ENCODE measurements at places on chromosomes 6 and 20.

DNA sequence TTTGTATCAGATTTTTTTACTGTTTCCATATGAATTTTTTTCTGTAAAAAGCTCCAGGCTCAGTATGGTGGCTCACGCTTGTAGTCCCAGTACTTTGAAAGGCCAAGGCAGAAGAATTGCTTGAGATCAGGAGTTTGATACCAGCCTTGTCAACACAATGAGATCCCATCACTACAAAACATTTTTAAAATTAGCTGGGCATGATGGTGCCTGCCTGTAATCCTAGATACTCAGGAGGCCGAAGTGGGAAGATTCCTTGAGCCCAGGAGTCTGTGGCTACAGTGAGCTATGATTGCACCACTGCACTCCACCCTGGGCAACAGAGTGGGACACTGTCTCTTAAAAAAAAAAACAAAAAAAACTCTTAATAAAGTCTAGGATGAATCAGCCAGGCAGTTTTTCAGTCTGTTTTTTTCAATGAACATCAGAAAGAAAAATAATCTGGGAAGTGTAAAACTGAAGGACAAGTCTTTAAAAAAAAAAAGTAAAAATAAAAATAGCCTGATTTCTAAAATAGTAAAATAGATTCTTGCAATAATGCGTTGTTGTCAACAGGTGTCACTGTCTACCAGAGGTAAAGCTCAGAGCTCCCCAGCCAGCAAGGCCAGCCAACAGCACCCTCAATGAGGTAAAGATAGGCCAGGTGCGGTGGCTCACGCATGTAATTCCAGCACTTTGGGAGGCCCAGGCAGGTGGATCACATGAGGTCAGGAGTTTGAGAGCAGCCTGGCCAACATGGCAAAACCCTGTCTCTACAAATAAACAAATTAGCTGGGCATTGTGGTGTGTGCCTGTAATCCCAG is 9.3 kb upstream of the ATG5 start:
- no peak for DNase-seq

DNA sequence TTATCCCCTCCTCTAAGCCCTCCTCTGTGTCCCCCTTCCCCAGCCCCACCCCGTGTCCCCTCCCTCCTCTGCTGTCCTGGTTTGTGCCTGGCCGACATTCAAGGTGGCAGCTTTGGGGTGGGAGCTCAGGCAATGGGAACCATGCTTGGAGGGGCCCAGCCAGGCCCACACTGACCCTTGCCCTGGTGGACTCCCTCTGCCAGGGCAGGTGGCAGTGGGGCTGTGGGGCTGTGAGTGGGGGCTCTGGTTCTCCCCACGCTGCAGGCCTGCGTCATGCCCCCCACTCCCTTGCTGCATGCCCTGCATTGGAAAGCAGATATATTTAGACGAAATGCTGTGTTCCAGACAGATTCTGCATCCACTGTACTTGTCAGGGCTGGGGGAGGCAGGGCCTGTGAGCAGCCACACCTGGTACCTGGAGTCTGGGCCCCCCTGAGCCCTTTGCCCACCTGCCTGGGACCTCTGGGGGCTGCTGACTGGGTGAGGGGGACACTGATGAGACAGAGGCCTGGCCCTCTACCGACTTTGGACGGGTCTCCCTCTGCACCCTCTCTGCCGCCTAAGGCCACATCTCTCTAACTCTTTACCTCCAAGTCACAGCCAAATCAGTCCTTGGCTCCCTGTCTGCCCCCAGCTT is 14.2 kb downstream of the DLGAP4 start:
- DNase-seq: no peak

GRCh38 chr6:80527552-80528052 is 421.1 kb downstream of the BCKDHB start:
- peak; percentile 64 for DNase-seq

DNA sequence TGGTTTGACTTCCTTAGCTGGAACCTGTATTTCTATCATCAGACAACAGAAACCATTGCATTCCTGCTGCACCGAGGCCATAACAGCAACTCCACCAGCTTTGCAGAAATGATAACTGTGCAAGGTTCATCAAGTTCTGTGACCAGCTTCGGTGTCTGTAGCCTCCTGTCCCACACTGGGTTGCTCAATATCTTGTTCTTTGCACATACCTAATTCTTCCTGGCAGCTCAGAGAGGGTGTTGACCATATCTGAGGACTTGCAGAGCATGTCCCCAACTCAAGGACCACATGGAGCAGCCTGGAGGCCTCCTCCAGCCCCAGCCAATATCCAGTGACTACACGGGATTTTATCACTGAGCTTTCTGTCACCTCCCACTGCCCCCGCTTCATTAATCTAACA is 59.3 kb upstream of the SCAF8 start:
- DNase-seq: no peak

- no peak for DNase-seq
Measured at GRCh38 chr20:53319200-53319599, 274.4 kb downstream of the ZNF217 start.

GRCh38 chr6:129233458-129234134 is 350.7 kb downstream of the LAMA2 start:
- no peak for DNase-seq

- DNase-seq: no peak
Measured at GRCh38 chr6:36853325-36853724, 14.1 kb upstream of the CPNE5 start.

- DNase-seq: no peak
Measured at GRCh38 chr6:149500096-149500495, 15.3 kb upstream of the ZC3H12D start.

- no peak for DNase-seq
Measured at GRCh38 chr20:4674672-4675071, 47.0 kb upstream of the PRND start.

DNA sequence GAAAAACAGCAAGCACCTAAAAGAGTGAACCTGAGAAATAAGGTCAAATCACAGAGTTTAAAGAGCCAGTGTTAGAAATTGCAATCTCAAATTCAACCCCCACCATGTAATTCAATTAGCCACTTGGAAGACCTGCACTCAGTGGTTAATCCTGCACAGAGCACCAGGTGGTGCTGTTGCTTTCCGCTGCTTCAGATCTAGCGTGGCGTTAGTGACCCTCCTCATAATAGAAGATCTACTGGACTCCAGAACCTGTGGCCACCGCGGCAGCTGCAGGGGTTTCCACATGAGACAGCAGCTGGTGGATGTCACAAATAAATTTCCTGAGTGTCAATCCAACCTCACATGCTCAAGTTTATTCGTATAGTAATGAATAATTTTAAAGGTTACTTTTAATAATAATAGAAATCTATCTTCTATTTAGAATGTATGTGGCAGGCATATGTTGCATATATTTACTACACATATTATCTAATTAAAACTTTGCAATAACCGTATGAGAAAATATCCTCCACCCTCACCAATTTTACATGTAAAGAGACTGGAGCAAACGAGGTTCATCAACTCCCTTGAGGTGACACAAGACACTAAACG is 84.4 kb downstream of the SYNE1 start:
- DNase-seq: no peak

- DNase-seq: no peak
Measured at GRCh38 chr20:10357061-10357708, 76.8 kb downstream of the MKKS start.

DNA sequence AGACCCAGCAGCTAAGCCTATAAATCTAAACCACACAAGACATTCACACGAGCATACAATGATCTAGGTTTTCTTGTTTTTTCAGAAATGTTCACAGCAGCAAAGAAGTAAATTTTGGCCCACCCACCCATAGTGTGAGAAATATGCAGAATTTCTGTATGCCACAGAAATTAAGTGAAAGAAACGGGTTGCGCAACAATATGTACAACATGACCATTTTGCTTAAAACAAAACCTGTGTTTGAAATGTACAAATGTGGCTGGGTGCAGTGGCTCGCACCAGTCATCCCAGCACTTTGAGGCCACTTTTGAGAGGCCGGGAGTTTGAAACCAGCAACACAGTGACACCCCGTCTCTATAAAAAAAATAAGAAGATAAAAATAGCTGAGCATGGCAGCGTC is 9.4 kb downstream of the SALL4 start:
- DNase-seq: no peak

- no peak for DNase-seq
Measured at GRCh38 chr6:101352316-101352715, 41.2 kb upstream of the GRIK2 start.

GRCh38 chr20:3677733-3678132 is 4.1 kb downstream of the ADAM33 start:
- no peak for DNase-seq

- no peak for DNase-seq
Measured at GRCh38 chr6:125314009-125314581, 12.3 kb upstream of the HDDC2 start.

GRCh38 chr20:7656687-7657467 is 283.4 kb downstream of the HAO1 start:
- DNase-seq: no peak

DNA sequence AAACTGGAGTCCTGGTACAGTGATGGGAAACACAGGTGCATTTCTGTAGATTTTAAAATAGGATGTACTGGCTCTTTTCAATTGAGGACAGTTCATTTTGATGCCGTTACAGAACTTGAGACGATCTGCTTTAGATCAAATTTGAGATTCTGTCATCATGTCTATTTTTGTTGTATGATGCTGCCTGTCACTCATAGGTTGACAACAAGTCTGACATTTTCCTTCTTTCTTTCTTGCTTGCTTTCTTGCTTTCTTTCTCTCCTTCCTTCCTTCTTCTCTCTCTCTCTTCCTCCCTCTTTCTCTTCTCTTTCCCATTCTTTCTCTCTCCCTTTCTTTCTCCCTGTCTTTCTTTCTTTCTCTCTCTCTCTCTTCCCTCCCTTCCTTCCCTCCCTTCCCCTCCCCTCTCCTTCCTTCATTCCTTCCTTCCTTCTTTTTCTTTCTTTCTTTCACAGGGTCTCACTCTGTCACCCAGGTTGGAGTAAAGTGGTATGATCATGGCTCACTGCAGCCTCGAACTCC is 152.6 kb upstream of the SGK1 start:
- DNase-seq: no peak

DNA sequence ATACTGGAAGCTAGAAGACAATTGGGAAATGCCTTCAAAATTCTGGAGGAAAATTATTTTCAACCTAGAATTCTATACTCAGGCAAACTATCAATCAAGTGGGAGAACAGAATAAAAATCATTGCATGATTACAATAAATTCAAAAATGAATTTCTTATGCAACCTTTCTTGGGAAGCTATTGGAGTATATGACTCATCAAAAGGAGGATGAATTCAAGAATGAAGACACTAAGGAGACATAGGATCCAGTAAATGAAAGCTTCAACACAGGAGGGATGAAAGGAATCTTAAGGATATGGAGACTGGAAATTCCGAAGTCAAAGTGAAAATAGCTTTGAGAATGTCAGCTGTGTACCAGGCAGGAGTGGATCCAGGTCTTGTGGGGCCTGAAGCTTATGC is 12.6 kb upstream of the UBR2 start:
- no peak for DNase-seq

- DNase-seq: no peak
Measured at GRCh38 chr6:85118233-85118632, 331.6 kb upstream of the NT5E start.

DNA sequence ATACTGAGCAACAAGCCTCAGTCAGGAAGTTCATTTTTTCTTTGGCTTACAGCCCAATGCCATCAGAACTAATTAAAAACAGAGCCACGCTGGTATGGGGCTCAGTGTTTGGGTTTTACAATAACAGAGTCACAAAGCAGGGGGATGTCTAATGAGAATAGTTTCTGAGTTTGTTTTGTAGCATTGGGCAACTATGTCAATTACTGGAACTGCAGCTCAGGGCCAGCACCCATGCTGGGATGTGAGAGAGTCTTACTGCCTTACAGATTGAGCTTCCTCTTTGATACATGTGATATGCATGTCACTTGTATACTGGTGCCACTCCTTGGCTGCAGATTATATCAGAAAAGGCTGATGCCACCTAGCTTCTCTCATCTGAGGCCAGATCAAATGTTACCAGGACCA is 117.6 kb downstream of the TFAP2B start:
- no peak for DNase-seq

GRCh38 chr6:108896111-108896661 is 48.0 kb downstream of the ARMC2 start:
- DNase-seq: no peak

GRCh38 chr6:150668900-150669302 is 69.2 kb downstream of the PLEKHG1 start:
- DNase-seq: no peak
